ENCODE measurements at places on chromosomes 7 and 10. TPM values are rescaled to one million over a fixed set of nuclear protein-coding genes. Genes with fewer than 3 reads are reported as not detected.

SBDS gene
- total RNA-seq, result 97.9 TPM

PLPP4 gene
- total RNA-seq, result 0.12 TPM

ZNF804B gene
- 0.04 TPM for total RNA-seq

- H3K4me1 ChIP-seq, result no peaks in the 10 kb centered on the region
- H3K27me3 ChIP-seq, result no peaks in the 10 kb centered on the region
- DNase-seq, result no peak
- no peak overlapping the region for H3K4me3 ChIP-seq
- no peaks in the 10 kb centered on the region for H3K36me3 ChIP-seq
Observed at GRCh38 chr10:86391236-86391840, 24.7 kb upstream of the GRID1 start.

GRCh38 chr10:46308113-46308415, 21.3 kb downstream of the ANTXRL start:
- H3K27me3 ChIP-seq, result no peaks in the 10 kb centered on the region
- H3K4me3 ChIP-seq, result no peak overlapping the region
- no peaks in the 10 kb centered on the region for H3K4me1 ChIP-seq
- no peaks in the 10 kb centered on the region for H3K36me3 ChIP-seq
- no peak for DNase-seq
- H3K27ac ChIP-seq, result no peak overlapping the region

DNA sequence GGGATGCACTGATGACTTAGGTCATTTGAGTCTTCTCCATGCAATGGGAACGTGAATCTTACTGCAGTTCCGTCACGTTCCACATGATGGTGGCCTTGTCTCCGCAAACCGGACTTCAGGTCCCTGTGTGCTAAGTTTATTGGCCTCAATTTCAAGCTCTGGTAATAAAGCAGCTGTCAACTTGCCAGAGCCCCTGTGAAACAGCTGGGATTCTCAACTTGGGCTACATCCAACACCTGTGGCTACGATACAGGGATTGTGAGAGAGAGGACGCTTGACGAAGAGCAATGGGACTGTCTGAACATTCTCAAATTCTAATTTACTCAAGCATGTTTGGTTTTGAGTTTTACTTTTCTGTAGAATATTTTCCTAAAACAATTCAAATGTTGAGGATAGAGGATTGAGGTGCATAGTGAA, 174.2 kb downstream of the PTN start:
- no peaks in the 10 kb centered on the region for H3K36me3 ChIP-seq
- H3K27ac ChIP-seq, result no peak overlapping the region
- peak; percentile 95 for DNase-seq
- H3K4me3 ChIP-seq, result no peak overlapping the region

DNA sequence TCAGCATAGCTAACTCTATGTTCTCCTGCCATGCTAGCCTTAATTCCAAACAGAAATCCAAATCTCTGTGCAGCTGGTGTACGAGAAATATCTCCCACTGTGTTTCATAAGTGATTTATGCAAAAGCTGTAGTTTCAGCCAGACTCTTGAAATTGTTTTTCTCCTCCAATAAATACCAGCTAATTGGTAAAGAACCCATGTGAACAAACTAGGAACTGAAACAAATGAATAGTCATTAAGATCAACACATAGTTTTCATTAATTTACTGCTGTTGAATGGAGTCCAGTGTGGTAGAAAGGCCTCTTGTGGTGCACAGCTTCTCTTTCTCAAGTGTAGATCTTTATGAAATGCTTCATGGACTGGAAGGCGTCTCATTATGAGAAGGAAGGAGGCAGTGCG, 18.4 kb downstream of the PPP1R17 start:
- no peaks in the 10 kb centered on the region for H3K36me3 ChIP-seq
- H3K27me3 ChIP-seq, result peaks cover 25% of the 10 kb centered on the region
- H3K4me3 ChIP-seq, result no peak overlapping the region
- no peak overlapping the region for H3K27ac ChIP-seq
- H3K4me1 ChIP-seq, result no peaks in the 10 kb centered on the region
- DNase-seq, result no peak

DNA sequence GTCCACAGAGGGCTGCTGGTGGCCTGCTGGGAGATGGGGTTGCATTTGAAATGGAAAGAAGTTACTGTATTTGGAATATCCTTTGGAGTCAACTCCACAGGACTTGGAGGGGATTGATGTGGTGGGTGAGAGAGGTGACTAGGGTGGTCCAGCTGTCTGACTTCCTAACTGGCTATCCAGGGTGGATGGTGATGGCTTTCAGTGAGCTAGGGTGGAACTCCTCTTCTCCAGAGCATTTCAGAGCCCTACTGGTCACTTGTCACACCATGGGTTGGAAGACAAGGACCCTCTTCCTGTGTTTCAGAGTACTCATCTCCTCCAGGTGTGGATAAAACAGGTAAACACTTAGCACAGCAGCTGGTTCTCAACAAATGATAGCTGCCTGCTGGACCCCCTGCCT, 3.3 kb upstream of the ADAMTS14 start:
- H3K27me3 ChIP-seq, result no peaks in the 10 kb centered on the region
- peaks cover 21% of the 10 kb centered on the region for H3K4me1 ChIP-seq
- no peak overlapping the region for H3K27ac ChIP-seq
- H3K36me3 ChIP-seq, result no peaks in the 10 kb centered on the region

DNA sequence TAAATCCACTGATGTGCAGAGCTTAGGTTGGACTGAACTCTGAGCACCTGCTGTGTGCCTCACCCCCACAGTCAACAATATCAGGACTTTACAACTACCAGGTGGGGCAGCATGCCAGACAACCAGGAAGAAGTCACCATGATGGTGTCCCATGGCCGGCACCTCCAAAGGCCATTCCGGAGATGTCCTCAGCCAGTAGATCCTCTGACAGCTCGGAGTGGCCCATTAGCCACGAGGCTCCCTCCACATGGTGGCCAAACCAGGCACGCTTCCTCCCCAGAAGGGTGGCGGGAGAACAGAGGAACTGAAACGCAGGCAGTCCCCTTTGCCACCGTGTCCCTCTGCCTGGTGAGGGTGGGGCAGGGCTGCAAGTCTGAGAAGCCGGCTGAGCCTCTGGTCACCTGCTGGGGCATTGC, 390.0 kb downstream of the TNS3 start:
- no peaks in the 10 kb centered on the region for H3K36me3 ChIP-seq
- no peaks in the 10 kb centered on the region for H3K27me3 ChIP-seq
- H3K27ac ChIP-seq, result no peak overlapping the region
- no peak overlapping the region for H3K4me3 ChIP-seq

DNA sequence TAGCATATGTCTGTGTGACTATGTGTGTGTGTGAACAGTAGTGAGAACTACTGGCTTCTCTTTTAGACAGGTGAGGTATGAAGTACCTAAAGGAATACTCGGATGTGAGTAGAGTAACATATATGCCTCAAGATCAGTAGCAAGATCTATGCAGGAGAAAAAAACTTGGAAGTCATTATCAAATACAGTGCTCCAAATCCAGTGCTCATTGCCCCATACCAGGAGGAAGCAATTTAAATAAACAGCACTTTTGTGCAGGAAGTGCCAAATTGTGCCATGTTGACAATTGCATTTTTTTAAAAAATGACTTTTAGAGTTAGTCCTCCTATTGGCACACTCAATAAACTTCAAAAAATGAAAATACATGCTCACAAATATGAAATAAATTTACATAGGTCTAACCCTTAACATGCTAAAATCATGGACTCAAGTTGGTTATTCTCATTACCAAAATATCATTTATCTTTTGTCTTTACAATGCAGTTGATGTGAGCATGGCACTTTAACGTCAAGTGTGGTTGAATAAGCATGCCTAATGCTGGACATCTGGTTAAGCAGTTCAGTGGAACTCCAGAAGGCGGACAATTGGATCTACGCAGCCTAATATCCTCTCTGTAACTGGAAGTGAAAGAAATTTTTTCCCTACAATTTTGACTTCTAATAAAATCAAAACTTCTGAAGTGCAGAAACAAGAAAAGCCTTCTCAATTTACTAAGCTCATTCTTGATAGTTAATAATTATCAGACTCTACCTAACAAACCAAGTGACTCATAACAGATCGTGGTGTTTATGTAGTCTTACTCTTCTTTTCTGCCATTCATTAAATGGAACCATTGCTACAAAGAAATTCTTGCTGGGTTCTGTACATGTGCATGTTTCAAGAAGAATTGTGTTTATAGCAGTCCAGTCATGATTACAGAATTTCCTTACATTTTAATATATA, 195.2 kb downstream of the MDFIC start:
- H3K36me3 ChIP-seq, result no peaks in the 10 kb centered on the region
- no peak overlapping the region for H3K27ac ChIP-seq
- H3K4me1 ChIP-seq, result no peaks in the 10 kb centered on the region
- no peaks in the 10 kb centered on the region for H3K27me3 ChIP-seq

DNA sequence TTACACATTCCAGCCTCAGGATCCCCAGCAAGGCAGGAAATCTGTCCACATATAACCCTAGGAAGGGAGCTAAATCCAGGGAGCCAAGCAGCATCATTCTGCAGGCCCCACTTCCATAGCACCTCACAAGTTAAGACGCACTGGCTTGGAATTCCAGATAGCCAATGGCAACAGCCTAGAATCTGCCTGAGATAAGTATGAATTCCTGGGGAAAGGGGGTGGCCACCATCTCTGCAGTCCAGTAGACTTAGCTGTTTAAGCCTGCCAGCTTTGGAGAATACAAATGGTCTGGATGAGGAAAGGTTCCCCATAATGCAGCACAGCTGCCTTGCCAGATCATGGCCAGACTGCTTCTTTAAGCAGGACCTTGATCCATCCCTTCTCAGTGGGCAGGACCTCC, 179.4 kb upstream of the PRSS1 start:
- no peaks in the 10 kb centered on the region for H3K27me3 ChIP-seq
- H3K4me1 ChIP-seq, result no peaks in the 10 kb centered on the region
- H3K27ac ChIP-seq, result no peak overlapping the region
- H3K4me3 ChIP-seq, result no peak overlapping the region

DNA sequence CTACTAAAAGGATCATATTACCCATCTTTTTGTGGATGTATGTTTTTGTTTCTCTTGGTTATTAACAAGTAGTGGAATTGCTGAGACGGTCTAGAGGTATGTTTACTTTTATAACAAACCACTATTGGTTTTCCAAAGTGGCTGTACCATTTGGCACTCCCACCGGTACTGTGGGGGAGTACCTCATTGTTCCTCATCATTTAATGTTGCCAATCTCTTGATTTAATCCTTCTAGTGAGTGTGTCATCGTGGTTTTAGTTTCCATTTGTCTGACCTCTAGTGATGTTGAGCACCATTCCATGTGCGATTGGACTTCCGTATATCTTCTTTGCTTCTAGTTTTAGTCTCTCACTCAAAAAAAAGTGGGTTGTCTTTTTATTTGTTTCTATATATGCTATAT, 50.4 kb downstream of the RBM33 start:
- no peak overlapping the region for H3K4me3 ChIP-seq
- no peaks in the 10 kb centered on the region for H3K27me3 ChIP-seq
- H3K27ac ChIP-seq, result no peak overlapping the region
- no peak for DNase-seq
- H3K4me1 ChIP-seq, result peaks cover 7% of the 10 kb centered on the region

DNA sequence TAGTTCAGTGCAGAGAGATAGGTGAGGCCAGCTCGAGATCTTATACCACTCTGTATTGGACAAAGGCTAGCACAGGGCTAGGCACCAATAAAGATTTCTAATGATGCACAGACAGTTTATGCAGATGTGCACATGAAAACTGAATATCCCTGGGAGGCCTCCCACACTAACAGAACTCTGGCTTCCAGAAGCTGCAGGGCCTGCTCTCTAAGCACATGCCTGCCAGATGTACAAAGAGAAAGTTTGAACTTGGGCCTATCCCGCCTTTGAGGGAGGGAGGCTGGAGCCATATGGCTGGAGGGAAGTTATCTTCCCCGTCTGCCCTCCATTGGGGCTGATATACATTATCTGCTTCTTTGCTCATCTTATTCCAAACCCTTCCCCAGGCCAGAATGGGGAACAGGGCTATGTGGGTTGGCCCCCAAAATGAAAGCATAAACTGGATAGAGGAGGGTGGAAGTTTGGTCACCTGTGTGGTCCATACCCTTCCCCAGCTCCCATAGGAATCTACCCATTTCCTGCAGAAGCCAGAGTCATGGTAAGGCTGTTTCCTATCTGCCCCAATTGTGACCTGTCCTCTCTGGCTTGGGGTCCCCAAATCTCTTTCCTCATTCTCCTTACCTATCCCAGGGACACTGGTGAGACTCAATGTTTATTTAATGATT, 3.8 kb downstream of the KAZALD1 start:
- peak overlapping the region; percentile 60 for H3K4me3 ChIP-seq
- no peaks in the 10 kb centered on the region for H3K36me3 ChIP-seq
- no peaks in the 10 kb centered on the region for H3K27me3 ChIP-seq
- peaks cover 12% of the 10 kb centered on the region for H3K4me1 ChIP-seq

Data from SJCRH30 (cell line).